Bronchial epithelial cell (primary cell): ENCODE measurements at places on chromosomes 3 and 15.

DNA sequence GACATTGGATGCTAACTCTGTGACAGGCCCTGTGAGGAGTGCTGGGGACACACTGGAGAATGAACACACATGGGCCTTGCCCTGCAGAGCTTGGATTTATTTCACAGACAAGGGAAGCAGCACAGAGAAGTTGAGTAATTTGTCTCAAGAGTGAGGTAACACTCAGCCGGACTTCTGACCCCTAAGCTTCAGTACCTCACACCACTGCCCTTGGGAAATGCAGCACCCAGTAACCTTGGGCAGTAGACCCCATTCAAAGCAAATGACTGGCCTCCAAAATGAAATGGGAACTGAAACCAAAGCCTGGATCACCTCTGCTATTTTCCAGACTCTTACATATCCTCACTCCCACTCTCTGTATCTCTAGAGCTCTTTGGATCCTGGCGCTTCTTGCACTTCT, 37.3 kb downstream of the RFT1 start:
- no peak for DNase-seq

DNA sequence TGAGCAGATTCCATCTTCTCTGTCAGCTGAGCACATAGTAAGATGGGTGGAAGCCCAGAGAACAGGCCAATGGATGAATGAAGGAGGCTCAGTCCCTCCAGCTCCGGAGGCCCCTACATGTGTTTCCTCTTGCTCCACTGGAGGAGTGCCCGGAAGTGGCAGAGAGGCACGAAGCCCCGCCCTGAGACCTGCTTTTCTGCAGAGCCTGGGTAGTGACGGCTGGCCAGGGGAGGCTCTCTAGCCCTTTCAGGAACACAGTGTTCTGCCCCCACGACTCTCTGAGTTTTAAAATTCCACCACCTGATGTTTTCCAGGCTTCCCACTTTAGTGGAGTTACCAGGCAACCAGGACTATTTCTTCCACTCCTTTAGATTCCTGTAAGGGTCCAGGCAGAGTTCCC, 149.4 kb upstream of the SLC6A11 start:
- no peak for DNase-seq

- no peak for DNase-seq
These were observed 21.6 kb downstream of the COL8A1 start for GRCh38 chr3:99659951-99660350.

- no peak for DNase-seq
These were observed 63.1 kb downstream of the SPSB4 start for GRCh38 chr3:141114179-141114745.

- DNase-seq: no peak
These were observed 11.2 kb downstream of the PLXNB1 start for GRCh38 chr3:48418651-48419050.

DNA sequence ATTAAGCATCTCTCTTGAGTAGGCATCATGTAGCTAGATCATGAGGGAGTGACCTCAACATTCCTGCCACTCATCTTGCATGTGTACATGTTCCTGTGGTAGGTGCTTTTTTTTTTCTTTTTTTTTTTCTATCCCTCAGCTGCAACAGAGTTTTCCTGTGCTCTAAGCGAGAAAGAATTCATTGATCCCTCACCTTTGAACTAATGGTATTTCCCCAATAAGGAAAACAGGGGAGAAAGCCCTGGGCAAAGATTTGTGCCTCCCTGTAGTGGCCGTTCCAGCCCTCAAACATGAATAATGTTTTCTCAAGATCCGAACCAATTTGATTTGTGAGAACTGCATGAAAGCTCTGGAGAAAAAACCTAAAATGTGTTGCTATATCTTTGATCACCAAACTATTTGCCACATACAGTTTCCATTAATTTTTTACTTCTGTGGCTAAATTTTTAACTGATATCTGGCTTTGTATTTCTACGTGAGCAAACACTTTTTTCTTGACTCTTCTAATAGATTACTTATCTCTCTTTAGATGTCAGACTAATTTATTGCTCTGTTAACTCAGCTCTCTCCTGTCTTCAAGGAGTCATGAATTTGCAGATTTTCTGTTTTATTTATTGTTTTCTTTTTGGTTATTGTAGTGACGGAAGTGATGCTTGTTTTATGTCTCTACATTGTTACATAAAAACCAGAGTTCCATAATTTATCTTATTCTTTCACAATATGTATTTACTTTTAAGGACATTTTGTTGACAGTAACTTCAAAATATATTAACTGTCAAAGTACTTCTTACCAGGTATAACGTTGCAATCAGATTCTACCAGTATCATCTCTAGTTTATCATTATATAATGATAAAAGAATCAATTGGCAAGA, 1396.5 kb downstream of the OTOL1 start:
- no peak for DNase-seq

DNA sequence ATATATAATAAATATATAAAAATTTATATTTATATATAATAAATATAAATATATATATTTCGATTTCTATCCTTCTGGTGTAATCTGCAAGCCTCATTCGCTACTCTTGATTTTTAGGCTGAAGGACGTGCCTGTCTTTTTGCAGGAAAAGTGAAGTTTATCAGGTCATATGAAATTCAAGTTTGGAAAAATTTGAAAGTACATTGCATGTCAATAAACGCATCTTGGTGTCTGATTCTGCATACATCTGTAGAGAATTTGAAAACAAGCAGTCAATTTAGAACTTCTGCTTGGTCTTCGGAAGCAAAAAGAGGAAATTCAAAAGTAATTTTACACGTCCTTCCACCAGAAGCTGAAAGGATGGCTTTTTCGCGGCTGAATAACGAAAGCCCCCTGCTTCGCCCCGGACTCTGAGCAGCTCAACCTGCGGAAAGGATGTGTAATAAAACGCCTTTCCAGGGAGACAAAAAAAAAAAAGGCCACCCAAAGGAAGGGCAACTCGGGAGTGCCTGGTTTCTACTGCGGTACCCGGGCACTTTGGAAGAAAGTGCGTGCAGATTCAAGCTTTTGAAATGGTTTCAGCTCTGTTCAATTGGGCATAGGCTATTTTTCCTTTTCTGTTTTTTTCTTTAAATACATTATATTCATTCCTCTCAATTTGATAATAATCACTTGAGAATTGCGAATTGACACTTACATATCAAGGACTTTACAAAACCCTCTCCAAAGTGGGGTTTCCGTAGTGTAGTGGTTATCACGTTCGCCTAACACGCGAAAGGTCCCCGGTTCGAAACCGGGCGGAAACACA, 1.5 kb upstream of the MYNN start:
- peak; percentile 73 for DNase-seq

DNA sequence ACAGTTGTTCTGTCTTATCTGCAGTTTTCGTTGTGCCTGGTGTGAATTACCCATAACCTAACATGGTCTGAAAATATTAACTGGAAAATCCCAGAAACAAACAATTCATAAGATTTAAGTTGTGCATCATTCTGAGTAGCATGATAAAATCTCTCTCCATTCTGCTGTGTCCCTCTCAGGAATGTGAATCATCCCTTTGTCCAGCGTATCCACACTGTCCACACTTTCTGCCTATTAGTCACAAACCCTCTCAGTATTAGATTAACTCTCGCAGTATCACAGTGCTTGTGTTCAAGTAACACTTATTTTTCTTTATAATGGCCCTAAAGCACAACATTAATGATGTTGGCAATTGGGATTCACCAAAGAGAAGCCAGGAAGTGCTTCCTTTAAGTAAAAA, 203.2 kb downstream of the CGGBP1 start:
- peak; percentile 67 for DNase-seq

GRCh38 chr15:44738340-44738984, 2.1 kb downstream of the TRIM69 start:
- DNase-seq: peak; percentile 60

- DNase-seq: peak; percentile 34
These were observed 174.7 kb downstream of the THSD4 start for GRCh38 chr15:71290002-71290401.

DNA sequence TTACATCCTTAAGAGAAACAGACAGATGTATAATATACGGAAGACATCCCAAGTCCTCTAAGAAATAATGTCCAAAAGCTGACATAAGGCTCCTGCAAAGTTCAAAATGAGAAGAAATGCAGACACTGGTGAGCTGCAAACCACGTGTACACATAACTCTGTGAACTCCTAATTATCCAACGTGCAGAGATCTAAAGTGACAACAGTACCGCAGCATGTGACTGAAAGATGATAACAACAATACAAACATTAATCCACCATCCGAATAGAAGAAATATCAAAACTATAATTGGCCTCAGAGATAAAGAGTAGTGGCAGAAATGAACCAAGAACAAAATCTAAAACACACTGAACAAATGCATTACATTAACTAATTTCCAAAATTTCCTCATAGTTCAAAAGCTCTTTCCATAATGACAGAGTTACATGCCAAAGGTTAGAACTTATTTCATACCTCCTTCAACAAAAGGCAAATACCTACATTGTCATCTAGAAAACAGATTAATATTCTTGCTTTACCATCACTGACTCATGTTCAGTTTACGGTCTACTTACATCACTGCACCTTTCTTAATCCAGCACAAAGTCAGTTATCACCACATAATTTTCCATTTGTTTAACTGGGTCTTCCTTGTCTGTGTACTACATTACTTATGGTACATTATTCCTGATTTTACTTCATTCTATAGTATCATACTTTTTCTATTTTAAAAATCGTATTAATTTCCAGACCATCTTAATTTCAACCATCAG, 2.2 kb downstream of the PDCD10 start:
- peak; percentile 21 for DNase-seq

GRCh38 chr3:66037986-66038369, 740 bp downstream of the MAGI1 start:
- no peak for DNase-seq

- DNase-seq: no peak
These were observed 127.2 kb downstream of the ARNT2 start for GRCh38 chr15:80531388-80531787.

GRCh38 chr3:177778633-177779032, 581.4 kb upstream of the TBL1XR1 start:
- DNase-seq: no peak

GRCh38 chr3:115494826-115495225, 128.5 kb upstream of the GAP43 start:
- DNase-seq: no peak

DNA sequence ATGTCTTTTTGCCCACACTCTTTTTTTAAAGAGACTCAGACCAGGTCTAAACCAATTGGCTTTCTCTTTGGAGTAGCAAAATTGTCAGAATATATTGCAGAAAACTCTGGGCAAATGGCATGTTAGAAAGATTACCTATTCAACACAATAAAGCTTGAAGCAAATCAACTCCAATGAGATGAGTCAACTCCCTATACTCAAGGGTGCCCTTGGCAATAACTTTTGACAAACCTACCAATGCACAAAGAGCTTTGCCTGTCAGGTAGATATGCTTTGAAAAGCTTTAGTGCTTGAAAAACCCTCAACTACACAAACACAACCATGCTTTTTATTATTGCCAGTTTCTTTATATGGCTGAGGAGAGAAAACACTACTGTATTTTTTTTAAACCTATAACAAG, 137.7 kb upstream of the GRM7 start:
- no peak for DNase-seq

- peak; percentile 52 for DNase-seq
These were observed 50.6 kb downstream of the SERP1 start for GRCh38 chr3:150495563-150496168.

DNA sequence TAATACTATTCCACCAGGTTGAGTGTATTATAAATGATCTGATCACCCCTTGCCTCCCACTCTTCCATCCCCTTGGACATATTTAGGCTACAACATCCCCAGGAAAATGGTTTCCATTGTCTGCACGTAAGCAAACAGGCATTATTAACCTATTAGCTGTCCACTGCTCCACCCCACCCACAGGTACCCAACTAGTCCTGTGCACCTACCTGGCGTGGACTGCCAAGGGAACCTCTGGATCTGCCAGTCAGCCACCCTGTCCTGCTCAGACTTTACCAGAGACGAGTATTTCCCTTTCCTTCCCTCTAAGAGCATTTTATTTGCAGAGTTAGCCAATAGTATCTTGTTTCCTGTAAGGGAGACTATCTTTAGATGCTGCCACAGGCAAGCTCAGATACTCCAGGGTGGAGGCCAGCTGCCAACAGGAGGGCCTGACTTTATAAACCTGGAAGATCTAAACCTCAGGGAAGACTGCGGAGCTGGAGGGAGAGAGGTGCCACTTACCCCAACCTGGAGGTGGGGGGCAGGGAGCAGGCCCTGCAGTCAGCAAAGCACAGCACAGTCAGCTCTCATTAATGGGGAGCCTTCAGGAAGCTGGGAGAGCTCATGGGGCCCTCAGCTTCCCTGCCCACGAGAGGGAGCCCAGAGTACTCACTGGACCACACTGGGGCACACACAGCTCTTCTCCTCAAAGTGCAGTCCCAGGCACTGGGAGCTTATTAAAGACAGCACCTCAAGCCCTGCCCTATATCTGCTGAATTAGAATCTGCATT, at the start of gene CX3CR1:
Gene CX3CR1, minus strand, starts transcription at position 292 of the 773 bp plus-strand sequence. CDS start 13,527 bp downstream, outside the sequence.
- DNase-seq: no peak

DNA sequence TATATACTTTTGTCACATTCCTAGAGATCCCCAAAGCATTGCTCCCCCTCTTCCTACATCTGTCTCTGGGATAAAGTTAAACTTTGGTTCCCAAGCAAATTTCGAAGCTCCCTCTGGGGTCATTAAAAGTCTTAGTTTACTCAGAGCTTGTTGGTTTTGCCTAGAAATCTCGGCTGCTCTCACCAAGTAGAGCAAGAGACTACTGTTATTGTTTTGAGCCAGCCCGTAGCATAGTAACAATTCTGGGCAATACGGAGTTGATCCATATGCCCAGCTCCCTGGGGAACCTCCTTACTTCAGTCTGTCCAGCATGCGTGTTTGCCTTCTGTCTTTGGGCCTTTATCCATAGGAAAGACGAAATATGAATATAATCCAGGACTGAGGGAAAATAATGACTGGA, 10.0 kb upstream of the P3H2 start:
- no peak for DNase-seq

DNA sequence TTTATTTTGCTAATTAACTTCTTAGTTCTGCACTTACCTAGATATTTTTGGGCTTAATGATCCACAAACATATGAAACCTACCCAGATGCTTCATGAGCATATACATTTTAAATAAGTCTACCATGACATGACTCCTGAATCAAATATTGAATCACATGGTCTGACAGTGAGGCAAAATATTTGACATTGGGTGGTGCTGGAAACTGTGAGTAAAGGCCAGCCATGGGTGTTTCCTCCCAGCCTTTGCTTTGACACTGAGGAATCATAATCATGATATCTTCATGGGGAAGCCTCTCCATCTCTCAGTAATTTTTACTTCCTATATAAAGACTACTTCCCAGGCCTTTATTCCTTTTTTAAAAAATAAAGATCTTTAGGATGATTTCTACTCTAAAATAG, 22.8 kb upstream of the SSR3 start:
- peak; percentile 88 for DNase-seq

DNA sequence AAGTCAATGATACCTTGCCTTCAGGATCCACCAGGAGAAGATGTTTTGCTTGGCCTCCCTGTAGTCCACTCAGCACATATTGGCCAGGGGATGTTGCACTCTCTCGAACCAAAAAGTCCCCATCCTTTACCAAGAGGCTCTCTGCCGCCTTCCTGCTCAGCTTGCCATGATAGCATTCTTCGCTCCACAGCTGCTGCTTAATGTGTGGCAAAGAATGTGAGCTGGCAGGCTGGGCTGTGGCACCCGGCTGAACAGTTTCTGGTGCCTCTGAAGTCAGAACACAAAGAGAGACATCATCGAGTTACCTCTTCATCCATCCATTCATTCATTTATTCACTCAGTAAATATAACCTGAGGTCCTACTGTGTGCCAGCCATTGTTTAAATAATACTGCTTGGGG, 23.9 kb upstream of the CEP152 start:
- DNase-seq: no peak
